A549 treated with ZK216348 at 1 μM for 4 hours (cell line): ENCODE measurements at places on chromosomes 11 and 22. TPM values are rescaled to one million over a fixed set of nuclear protein-coding genes. Genes with fewer than 3 reads are reported as not detected.

The PLA2G3 gene
- not detected in 5 replicates for total RNA-seq

The SLC22A9 gene
- not detected in 5 replicates for total RNA-seq

The GPHA2 gene
- not detected in 5 replicates for total RNA-seq

The C11orf24 gene
- total RNA-seq = 49.2 to 63.5 TPM (median 61.6 TPM) in 5 replicates

The ST14 gene
- 0.09 to 0.53 TPM (median 0.27 TPM) in 5 replicates for total RNA-seq

The MS4A15 gene
- not detected in 5 replicates for total RNA-seq

The ZNF280B gene
- total RNA-seq = 0.74 to 1.9 TPM (median 1.5 TPM) in 5 replicates

The OR8A1 gene
- not detected in 5 replicates for total RNA-seq

The INPP5J gene
- total RNA-seq = 0.50 to 0.66 TPM (median 0.57 TPM) in 4 of 5 replicates, not detected in the other

The SPON1 gene
- total RNA-seq = not detected in 5 replicates

The SLC22A12 gene
- total RNA-seq = not detected in 5 replicates

The SNX19 gene
- 10.4 to 16.5 TPM (median 15.0 TPM) in 5 replicates for total RNA-seq

The SYT12 gene
- 13.3 to 22.9 TPM (median 17.8 TPM) in 5 replicates for total RNA-seq
